ENCODE measurements at places on chromosomes 5 and 9.

GRCh38 chr9:138095813-138096518 lies 218.4 kb downstream of the CACNA1B start:
- no peak for DNase-seq

DNA sequence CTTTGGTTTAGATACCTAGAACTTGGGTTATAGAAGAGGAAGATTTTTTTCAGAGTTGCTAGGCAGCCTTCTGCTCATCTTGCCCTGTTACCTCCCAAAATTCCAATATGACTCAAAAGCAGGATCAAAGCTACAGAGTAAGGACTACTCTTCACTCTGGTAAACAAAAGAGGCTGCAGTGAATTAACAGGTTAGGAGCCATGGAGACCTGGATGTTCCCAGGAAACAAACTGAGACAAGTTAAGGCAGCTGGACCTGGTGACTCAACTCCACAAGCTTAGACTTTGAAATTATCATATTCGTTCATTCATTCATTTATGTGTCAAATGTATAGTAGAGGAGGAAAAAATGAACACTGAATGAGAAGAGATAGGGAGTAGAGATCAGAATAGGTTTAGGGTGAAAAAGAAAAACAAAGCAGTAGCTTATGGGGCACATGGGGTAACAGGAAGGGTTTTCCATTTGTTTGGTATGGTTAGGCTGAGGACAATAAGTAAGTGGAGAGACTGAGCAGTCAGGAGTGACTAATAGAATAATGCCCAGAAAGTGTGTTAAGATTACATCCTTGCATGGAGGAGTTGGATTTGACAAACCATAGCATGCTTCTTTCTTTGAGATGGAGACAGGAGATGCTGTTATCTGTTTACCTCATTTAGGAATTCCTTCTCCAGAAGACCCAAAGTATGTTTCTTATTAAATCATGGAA lies 464.0 kb upstream of the ZNF608 start:
- DNase-seq: no peak

GRCh38 chr5:142634216-142635011 lies 51.5 kb downstream of the FGF1 start:
- no peak for DNase-seq

DNA sequence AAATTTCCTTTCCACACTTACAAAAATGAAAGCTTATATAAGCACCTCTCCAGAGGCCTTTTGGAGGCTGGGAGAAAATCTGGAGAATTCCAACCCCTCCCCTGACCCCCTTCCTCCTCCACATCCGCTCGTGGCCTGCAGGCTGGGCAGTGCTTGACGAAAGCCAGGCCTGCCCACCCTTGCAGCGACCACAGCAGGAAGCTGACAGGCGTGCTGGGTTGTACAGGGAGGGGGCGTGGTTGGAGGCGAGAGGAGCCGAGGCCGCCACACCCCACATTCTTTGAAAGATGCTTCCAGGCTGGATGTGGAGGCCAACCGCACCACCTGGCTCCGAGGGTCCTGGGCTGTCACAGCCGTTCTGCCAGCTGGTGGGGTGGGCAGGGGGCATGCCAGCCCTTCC lies 47.8 kb upstream of the IER5L start:
- no peak for DNase-seq

- no peak for DNase-seq
These were observed 46.8 kb upstream of the CD180 start for GRCh38 chr5:67243349-67243748.

GRCh38 chr9:4662989-4663792 lies 1.1 kb downstream of the PLPP6 start:
- no peak for DNase-seq

GRCh38 chr9:37420271-37421215 lies 2.0 kb upstream of the GRHPR start:
- DNase-seq: no peak

- DNase-seq: peak; percentile 99
These were observed at the start of gene RAB14 for GRCh38 chr9:121201738-121202533. RAB14 (minus strand) TSS chr9:121201869; CDS start chr9:121193412, 8,457 bp downstream.

DNA sequence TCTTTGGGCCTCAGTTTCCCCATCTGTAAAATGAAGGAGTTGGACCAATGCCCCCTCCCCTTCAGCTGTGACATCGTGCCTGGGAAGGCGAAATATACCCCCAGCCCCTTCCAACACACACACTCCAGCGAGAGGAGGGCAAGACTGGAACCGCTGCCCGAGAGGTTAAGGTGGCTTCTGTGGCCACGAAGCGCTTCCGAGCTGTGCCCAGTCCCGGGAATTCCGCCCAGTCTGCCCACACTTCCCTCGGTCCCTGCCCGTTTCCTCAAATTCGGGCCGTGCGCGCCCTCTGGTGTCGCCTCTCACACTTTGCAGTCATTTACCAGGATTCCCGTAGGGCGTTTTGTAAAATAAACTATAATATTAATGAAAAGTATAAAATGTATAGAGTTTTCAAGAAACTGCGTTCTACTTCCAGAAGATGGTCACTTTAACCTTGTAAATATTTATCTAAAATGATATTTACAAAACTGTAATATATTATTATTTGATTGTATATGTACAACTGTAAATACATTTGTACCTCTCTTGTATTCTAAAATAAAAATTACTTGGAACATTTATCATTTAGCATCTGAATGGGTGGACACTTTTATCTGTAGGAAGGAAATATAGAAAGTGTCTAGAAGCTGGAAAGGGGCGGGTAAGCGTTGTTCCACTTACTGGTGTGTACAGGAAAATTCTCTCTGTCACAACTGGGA lies 11.0 kb upstream of the EXOSC2 start:
- peak; percentile 46 for DNase-seq

DNA sequence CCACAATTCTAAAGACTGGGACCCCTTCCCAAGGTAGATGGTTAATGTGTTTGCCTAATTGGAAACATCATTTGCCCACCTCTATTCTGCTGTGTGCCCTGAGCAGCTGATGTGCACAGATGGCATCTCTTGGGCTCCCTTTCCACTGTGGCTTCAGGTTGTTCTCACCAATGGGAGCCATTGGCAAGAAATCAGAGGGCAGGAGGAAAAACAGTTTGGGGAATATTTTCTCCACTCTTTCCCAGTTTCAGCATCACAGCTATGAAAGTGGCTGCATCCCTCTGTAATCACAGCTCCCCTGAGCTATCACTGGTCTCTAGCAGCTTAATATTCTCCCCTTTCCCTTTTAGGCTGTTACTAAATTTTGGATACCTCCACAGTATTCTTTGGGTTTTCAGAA lies 911.6 kb upstream of the SEMA6A start:
- DNase-seq: no peak

- no peak for DNase-seq
These were observed 54.0 kb upstream of the MAP3K1 start for GRCh38 chr5:56761151-56761885.

GRCh38 chr5:110884005-110884404 lies 145.2 kb downstream of the SLC25A46 start:
- no peak for DNase-seq

DNA sequence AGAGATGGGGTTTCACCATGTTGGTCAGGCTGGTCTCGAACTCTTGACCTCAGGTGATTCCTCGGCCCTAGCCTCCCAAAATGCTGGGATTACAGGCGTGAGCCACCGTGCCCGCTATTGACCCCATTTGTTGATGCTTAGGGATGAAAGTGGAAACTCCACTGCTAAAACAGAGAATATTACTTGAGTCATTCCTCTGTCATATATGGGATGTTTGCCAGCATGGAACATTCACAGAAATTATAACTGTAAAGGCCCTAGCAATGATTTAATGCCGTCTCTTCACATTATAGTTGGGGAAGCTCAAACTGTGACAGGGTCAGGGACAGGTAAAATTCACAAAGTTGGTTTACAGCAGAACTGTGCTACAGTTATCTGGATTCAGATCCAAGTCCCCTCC lies 94.5 kb downstream of the TMC1 start:
- no peak for DNase-seq

All from activated CD4-positive, alpha-beta T cell treated with anti-CD3 and anti-CD28 coated beads, Interleukin-2, amount 50 U/mL, for 24 hours (primary cell).